Caco-2 (cell line): ENCODE measurements at places on chromosomes 1 and 21.

- no peak for DNase-seq
Observed at GRCh38 chr1:21520899-21521716, 11.9 kb downstream of the ALPL start.

DNA sequence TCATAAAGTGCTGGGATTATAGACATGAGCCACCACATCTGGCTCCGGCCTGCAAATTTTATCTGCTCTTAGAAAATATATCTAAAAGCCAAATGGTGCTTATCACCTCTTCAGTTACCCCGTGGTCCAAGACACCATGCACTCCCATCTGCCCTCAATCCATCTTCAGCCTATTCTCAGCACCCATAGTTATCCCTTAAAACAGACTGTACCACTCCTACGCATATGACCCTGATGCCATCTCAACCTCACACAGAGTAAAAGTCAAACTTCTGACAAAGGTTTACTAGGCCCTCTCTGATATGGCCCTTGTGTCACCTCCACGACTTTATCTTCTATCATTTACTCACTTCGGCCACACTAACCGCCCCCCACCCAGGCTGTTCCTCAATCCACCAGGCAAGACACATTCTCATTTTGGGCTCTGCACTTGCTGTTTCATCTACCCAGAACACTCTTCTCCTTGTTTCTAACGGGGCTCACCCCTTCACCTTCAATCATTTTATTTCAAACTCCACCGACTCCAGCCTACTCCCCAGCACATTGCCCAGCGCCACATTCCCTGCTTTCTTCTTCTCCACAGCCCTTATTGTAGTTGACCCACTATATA lies 33.0 kb downstream of the USP48 start:
- DNase-seq, result no peak

- no peak for DNase-seq
Observed at GRCh38 chr1:6904476-6905170, 119.4 kb downstream of the CAMTA1 start.

DNA sequence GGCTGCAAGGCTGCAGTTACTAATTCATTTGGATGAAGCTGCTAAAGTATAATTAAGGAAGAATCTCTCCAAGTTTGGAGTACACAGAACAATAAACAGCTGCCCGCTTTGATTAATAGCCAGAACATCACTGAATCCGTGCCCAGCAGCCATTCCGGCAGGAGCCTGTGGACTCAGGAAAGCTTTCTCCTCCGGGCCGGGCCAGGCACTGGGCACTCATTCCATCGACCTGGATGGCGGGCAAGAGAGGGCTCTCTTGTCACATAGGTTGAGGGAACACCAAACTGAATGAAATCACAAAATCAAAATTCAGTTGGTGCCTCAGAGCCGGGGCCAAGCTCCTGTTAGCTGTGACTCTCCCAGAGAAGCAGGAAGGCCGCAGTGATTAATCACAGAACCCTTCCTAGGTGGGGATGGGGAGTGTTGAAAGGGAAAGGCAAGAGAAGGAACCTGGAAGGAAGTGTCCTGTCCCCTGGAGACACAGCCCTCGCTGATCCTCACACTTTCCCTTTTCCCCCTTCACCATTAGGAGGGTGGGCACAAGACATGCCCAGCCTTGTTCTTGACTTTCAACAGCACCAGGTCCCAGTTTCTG lies 306.7 kb downstream of the NPHP4 start:
- no peak for DNase-seq

- no peak for DNase-seq
Observed at GRCh38 chr21:46061518-46061917, 36.4 kb upstream of the COL6A2 start.

DNA sequence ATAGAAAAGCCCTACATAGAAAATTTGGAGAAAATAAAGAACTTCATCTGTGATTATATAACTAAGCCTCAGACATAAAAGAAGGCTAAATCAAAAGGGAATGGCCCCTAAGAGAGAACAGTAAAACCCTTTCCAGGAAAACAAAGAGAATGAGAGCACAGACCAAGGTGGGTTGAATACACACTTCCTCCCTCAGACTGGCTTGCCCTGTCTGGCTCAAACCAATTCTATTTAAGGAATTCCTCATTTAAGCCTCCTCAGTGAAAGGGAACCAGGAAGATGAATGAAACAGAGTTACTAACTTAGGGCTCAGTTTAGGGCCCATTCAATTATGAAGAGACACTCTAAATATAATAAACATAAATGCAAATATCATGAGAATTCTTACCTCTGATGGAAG lies 10.6 kb upstream of the SYT14 start:
- DNase-seq, result no peak

- peak; percentile 36 for DNase-seq
Observed at GRCh38 chr1:228366062-228366865, 40.4 kb downstream of the TRIM11 start.

DNA sequence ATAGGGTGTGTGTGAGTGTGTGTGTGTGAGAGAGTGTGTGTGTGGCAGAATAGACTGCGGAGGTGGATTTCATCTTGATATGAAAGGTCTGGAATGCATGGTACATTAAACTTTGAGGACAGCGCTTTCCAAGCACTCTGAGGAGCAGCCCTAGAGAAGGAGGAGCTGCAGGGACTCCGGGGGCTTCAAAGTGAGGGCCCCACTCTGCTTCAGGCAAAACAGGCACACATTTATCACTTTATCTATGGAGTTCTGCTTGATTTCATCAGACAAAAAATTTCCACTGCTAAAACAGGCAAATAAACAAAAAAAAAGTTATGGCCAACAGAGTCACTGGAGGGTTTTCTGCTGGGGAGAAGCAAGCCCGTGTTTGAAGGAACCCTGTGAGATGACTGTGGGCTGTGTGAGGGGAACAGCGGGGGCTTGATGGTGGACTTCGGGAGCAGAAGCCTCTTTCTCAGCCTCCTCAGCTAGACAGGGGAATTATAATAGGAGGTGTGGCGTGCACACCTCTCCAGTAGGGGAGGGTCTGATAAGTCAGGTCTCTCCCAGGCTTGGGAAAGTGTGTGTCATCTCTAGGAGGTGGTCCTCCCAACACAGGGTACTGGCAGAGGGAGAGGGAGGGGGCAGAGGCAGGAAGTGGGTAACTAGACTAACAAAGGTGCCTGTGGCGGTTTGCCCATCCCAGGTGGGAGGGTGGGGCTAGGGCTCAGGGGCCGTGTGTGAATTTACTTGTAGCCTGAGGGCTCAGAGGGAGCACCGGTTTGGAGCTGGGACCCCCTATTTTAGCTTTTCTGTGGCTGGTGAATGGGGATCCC lies 18.3 kb upstream of the HDAC1 start:
- DNase-seq, result no peak

GRCh38 chr21:35521293-35521692 lies 472.2 kb upstream of the RUNX1 start:
- no peak for DNase-seq
